Stimulated activated CD8-positive, alpha-beta memory T cell treated with anti-CD3 and anti-CD28 coated beads, Interleukin-4, amount 100 ng/mL, for 24 hours (primary cell): ENCODE measurements at places on chromosomes 6 and 20.

DNA sequence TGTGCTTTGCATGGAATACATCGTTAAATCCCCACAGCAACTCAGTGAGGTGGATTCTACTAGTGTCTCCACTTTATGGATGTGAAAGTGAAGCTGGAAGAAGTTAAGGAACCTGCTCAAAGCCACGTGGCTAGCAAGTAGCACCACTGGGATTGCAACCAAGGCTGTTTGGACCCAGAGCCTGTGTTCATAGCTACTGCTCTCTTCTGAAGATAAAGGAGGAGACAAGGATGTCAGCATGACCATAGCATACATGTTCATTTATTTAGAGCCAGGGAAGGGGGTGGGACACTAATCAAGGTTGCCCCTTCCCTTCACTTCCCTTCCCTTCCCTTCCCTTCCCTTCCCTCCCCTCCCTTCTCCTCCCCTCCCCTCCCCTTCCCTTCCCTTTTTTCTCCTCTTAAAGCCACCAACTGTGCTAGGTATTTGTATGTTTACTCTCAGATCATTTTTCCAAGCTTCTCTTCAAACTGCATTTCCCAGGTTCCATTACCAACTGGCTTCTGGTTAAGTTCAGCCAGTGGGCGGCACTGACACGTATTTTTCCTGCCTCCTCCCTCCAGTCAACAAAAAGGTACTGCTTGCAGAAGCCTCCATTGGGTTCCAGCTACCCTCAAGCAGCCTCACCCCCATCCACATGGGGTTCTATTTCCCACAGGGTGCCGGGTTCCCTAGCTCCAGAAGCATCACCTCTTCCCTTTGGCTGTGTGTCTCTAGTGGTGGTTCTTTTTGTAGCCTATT lies 134.9 kb downstream of the BCAS1 start:
- no peak for DNase-seq

GRCh38 chr20:3339076-3339475 lies 68.4 kb downstream of the DNAAF9 start:
- DNase-seq = no peak

- DNase-seq = no peak
Observed at GRCh38 chr6:81326881-81327561, 425.5 kb downstream of the TENT5A start.

- DNase-seq = no peak
Observed at GRCh38 chr6:16712931-16713484, 48.3 kb downstream of the ATXN1 start.

GRCh38 chr6:126788861-126789365 lies 329.6 kb upstream of the RSPO3 start:
- DNase-seq = no peak

GRCh38 chr6:91438570-91438969 lies 851.7 kb upstream of the MAP3K7 start:
- DNase-seq = no peak

DNA sequence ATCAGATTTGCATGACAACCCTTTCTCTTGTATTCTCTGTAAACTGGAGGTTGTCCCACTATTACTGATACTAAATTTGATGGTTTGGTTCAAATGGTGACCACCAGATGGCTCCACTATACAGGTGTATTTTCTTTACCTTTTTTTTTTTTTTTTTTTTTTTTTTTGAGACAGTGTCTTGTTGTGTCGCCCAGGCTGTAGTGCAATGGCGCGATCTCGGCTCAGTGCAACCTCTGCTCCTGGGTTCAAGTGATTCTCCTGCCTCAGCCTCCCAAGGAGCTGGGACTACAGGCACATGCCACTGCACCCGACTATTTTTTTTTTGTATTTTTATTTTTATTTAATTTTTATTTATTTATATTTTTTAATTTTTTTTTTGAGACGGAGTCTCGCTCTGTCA lies 6.6 kb upstream of the WTAP start:
- DNase-seq = no peak

DNA sequence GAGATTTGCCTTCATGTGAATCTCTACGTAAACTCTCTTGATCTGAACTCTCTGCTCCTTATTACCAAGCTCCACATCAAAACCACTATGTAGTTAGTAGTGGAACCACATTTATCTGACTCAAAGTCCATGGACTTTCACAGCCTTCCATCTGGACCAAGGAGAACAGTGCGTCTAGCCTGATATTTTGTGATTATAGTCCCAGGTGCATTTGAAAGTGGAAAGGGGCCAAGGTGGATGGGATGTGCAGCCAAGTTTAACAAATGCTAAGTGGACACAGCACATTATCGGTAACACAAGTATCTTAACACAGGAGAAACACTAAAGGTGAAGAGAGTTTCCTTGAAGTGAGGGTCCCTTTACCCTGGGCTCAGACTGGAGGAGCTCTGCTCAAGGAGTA lies 281.2 kb upstream of the SGK1 start:
- DNase-seq = no peak

GRCh38 chr20:43870484-43870883 lies 44.2 kb upstream of the TOX2 start:
- DNase-seq = no peak

- DNase-seq = no peak
Observed at GRCh38 chr6:95819939-95820338, 195.8 kb upstream of the FUT9 start.

GRCh38 chr20:13348311-13349234 lies 127.5 kb downstream of the ISM1 start:
- DNase-seq = no peak
